NCI-H1048 (cell line): ENCODE measurements at places on chromosomes 12 and 14.

GRCh38 chr12:89363084-89363483 lies 10.8 kb upstream of the DUSP6 start:
- no peak for DNase-seq

- DNase-seq, result no peak
Measured at GRCh38 chr12:54631988-54632728, 2.5 kb downstream of the LACRT start.

DNA sequence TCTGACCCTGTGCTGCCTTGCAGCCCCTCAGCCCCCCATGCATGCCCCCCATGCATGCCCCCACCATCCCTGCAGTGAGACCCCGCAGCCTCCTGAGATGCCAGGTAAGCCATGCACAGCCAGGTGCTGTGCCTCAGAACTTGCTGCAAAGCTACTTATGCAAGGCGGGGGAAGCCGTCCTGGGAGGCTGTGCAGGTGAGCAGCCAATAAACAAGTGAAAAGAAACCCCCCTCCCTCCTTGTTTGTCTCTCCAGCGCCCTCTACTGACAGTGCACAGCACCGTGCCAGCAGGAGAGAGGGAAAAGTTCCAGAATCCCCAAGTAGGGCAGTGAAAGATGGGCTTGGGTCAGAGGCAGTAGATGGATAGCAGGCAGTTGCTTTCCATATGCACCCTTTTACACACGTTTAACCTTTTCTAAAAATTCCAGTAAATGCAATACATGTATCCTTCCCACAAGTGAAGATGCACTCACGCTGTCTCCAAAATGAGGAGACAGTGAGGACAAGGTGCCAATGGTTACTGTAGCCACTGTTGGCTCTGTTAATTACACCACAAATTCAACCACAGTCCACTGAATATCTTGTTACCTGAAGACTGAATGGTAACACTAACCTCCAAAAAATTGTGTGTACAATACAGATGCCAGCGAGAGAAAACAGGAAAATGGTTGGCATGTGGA lies 18.0 kb downstream of the TNFAIP2 start:
- DNase-seq, result peak; percentile 39

- no peak for DNase-seq
Measured at GRCh38 chr14:23939607-23940326, 13.8 kb upstream of the DHRS4 start.

DNA sequence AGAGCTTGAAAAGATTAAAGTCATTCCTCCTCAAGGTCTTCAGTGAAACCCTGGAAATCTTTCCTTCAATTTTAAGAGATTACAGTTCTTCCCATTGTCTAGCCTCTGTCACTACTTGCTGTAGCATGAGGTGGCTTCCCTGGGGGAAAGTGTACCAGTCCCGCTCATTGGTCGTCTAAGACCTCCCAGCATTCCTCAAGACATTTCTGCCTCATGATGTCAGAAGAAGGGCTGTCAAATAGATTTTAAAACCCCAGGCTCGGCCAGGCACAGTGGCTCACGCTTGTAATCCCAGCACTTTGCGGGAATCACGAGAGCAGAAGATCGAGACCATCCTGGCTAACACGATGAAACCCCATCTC lies 46.7 kb downstream of the SMUG1 start:
- DNase-seq, result no peak

GRCh38 chr12:92047393-92047826 lies 98.2 kb downstream of the BTG1 start:
- no peak for DNase-seq

- no peak for DNase-seq
Measured at GRCh38 chr14:82987502-82988124, 1454.0 kb upstream of the SEL1L start.

DNA sequence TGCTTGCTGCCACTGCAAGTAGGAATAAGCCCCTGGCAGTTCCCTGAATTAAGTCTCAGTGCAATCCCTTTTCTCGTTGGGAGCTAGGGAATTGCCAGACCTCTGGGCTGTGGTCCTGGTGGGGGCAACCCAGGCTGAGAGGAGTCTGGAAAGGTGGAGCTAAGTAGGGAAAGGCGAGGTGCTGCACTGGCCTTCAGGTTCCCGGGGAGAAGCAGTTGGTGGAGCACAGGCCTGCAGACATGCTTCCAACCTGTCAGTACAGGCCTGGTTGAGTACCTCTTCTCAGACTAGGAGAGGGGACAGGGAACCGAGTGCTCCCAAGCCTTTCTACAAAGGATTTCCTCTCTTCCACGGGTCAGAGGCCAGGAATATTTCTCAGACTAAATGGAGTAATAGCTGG lies 1.5 kb downstream of the NRIP2 start:
- no peak for DNase-seq

GRCh38 chr12:51887476-51888315 lies at the start of gene ANKRD33:
TSS of gene ANKRD33 (plus strand) at chr12:51888103. CDS start at chr12:51888187, 84 bp downstream.
- no peak for DNase-seq

DNA sequence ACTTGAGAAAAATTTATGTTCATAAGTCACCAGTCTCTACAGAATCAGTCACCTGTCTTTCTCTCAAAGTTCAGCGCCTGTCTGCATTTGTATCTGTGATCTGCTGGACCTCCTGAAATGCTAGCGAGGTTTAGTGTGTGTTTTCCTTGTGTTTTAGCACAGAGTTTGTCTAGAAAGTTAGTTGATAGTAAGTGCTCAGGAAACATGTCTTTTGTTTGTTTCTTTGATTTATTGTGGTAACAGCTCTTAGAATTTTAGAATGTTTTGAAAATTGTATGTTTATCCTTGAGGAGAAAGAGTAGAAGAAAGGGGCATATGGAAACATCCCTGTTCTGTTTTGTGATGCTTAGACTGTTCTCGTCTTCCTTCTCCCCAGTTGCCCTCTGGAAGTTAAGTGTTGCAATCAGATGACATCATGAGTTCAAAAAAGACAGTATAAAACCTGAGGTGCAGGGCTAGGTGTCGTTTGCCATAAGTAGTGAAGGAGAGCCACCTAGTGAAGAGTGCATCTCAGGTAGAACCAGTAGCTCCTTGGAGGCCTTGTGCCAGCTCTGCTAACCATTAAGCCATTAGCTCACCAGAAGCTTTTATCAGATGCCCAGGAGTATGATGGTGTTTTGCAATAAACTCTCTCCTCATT lies 44.8 kb downstream of the FBXW8 start:
- no peak for DNase-seq

DNA sequence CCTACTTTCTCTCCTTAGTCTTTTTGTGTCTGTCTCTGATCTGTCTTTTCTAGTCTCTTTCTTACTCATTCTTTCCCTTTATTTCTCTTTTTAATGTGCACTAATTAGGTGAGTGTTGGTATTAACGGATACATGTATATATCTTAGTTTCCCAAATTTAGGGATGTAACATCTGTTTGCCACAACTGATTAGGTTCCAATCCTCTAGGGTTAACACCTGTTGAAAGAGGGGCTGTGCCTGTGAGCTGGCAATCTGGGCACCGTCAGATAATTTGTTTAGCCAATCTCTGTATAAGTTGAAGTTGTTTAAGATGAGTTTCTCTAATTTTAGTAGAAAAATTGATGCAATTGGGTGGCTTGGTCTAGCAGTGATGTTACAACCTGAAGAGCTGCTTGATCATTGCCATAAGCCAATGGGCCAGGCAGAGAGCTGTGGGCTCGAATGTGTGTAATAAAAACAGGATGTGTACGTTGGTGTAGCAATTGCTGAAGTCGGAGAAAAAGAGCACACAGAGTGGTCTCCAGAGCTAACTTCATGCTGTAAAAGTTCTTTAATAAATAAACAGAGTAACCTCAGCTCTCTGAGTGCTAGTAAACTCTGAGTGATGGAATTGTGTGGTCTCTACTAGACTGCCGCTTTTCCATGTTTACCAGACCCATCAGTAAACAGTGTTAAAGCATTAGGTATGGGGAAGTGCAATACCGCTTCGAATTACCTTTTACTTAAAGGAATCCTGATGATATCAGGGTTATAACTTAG lies 18.3 kb upstream of the LYZ start:
- no peak for DNase-seq

- no peak for DNase-seq
Measured at GRCh38 chr12:27305673-27306456, 26.8 kb upstream of the BMAL2 start.

DNA sequence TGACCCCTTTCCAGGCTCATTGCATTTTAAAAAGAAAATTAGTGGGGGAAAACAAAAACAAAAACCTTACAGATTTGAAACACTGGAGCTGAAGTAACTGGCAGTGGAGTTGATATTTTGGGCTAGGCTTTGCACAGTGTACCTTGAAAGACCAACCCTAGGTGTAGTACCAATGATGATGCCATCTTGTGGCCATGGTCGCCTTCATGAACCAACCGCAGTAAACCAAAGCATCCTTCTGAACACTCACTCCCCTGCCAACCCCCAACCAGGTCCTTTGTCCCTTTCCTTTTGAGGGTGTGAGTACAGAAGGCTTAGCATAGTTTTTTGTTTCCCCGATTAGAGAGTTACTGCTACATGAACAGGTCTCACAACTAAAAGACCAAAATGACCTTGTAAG lies 5.9 kb downstream of the TOMM20L start:
- DNase-seq, result no peak

DNA sequence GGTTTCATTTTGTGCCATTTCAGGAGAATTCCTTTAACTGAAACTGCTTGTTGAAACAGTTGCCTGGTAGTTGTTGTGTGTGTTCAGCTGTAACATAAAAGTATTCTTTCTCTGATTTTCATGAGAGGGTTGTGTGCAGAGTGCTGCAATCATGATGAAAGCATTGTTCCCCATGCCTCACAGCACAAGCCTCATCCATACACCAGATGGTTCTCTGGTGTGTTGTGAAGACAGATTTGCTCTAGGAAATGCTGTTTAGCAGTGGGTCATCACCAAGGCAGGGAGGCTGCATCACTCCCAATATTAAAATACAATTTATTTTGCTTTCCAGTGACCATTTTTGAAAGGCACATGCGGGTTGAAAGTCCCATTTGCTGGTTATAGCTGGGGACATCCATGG lies 404.4 kb downstream of the AACS start:
- no peak for DNase-seq

DNA sequence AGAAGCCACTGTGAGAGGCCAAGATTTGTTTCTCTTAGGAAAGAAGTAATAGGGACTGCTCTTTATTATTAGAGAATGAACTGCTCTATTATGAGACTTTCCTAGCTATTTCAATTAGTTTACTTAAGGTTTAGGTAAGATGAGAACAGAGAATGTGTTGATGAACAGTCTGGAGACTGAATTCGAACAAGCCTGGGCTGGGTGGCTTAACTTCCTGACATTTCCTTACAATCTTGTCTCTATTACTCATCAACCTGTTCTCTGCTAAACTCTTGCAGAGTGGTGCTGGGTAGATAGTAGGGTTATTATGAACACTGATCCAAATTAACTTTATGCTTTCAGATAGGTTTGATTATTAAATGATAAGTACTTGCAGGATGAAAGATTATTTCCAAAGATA lies 31.2 kb downstream of the SLC15A5 start:
- no peak for DNase-seq

- DNase-seq, result no peak
Measured at GRCh38 chr14:71411738-71412137, 504.5 kb downstream of the PCNX1 start.

- DNase-seq, result no peak
Measured at GRCh38 chr14:71942904-71943694, 10.9 kb downstream of the RGS6 start.

- DNase-seq, result no peak
Measured at GRCh38 chr14:102241147-102241546, 63.8 kb downstream of the MOK start.

GRCh38 chr14:100740196-100740825 lies 13.6 kb downstream of the DLK1 start:
- no peak for DNase-seq

- DNase-seq, result no peak
Measured at GRCh38 chr14:105218611-105219010, 29.7 kb upstream of the BTBD6 start.

- no peak for DNase-seq
Measured at GRCh38 chr12:21065845-21066244, 65.1 kb upstream of the SLCO1B1 start.

GRCh38 chr14:68596701-68597100 lies 196.2 kb downstream of the ZFP36L1 start:
- DNase-seq, result no peak

GRCh38 chr12:9098115-9098452 lies 17.6 kb downstream of the A2M start:
- no peak for DNase-seq

DNA sequence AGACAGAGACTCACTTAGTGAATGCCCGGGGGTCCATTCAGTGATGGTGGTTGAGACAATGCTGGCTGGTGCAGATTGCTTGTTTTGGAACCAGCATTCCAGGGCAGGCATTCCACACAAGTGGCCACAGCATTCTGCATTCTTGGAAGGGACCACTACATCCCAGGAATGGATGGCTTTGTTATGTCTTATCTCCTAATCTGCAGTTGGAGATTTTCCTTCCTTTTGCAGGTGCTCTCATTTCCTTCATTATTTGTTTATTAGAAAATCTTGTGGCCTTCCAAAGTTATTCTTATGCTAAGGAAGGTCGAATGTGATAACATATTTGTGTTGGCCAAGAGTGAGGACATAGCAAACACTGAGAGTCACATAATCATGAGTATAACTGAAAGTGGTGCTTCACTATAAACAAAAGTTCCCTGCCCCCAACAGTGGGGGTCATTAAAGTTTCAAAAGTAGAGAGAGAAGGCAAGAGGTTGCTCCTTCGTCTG lies 66.0 kb downstream of the BMP4 start:
- no peak for DNase-seq

DNA sequence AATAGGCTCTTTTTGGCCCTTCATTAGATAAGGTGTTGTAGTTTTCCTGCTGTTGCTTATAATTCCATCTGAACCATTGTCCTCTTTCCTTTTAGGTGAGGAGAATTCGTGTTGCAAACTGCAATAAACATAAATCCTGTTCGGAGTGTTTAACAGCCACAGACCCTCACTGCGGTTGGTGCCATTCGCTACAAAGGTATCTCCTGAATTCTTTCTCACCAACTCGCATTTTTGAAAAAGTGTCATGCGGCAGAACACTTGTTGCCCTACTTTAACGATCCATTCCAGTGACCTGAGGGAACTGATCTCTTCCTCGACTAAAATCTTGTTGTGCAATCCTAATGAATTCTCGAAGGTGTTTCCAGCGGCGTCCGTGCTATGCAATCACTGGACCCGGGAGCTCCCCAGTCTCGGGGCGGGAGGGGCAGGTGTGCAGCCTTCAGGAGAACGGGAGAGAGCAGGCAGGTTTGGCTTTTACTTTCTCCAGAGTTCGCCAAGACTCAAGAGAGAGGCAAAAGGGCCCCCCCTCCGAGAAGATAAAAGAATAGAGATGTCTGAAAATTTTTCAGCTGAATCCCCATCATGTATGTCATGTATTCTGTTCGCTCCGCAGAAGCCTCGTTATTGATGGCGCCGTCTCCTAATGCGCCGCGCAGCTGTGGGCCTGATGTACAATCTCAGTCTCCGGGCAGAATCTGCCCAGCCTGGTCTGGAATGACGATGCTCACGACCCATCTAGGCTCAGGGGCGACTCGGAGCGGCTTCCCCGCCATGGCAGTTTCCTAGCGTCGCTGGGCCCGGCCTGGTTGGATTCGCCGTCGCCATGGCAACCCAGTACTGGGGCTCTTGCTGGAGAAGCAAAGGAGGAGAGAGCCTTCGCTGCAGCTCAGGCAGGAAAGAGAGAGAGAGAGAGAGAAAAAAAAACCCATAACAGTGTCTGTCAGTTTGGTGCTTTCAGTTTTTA lies 38.2 kb downstream of the PLXNC1 start:
- DNase-seq, result no peak

- no peak for DNase-seq
Measured at GRCh38 chr14:36346052-36346451, 25.6 kb upstream of the MBIP start.
